Activated CD4-positive, alpha-beta T cell treated with anti-CD3 and anti-CD28 coated beads, Interleukin-10, Interleukin-2, amounts not matched to agents 100 ng/mL and 50 ng/mL, durations not matched to agents 16 hours and 8 hours (primary cell): ENCODE measurements at places on chromosomes 1 and 21.
A peak's percentile ranks its signal among the peaks of the same experiment; 100 is the strongest.

DNA sequence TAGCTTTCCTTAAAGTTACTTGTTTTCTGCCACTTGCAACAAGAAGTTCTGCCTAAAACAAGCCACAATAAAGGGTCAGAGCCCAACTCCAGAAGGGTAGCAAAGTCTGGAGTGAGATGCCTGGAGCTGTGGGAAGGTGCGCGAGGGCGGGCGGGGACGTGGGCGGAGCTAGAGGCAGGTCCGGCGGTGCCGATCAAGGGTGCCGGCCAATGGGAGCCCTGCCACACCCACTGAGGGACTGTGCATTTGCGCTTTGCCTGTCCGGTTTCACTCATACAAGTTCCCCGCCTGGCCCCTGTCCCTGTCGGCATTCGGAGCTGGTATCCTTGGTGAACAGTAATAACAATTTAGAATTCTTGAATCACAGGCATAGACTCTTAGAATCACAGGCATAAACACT, 732.4 kb downstream of the MATN1 start:
- no peak for DNase-seq

DNA sequence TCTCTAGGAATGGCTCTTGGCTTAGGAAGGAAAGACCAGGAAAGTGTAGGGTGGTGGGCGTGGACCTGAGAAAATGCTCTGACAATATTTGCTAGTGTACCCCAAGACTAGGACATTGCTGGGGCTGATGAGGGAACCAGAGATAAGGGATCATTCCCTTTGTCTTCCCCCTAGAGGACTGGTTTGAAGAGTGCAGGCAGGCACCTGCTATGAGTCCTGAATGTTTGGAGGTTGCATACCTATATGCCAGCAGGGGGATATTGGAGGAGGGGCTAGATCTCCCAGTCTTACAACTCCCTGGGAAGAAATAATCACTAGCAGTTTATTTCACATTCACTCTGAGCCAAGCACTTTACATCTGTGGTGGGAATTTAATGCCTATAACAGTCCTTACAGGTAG, 6.0 kb upstream of the BCL10 start:
- no peak for DNase-seq

- peak; percentile 61 for DNase-seq
These were observed 20.8 kb upstream of the SDC3 start for GRCh38 chr1:30929135-30929889.

DNA sequence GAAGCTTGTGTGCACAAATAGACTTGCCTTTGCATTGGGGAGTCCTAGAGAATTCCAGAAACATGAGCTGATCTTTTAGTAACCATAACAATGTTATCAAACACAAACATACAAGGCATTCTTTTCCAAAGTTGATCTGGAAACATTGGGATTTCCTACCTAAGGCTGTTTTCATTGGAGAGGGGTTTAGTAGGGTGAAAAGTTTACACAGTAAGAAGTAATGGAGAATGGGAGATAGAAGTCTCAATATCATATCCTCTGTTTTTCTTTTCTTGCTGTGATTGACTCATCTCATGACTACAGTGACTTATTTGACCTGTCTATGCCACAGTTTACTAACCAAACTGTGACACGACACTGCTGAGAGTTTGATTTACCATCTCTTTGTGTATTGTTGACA, 65.6 kb upstream of the PLA2G4A start:
- DNase-seq, result peak; percentile 44

GRCh38 chr1:197783510-197783948, 8.2 kb upstream of the DENND1B start:
- DNase-seq, result no peak

DNA sequence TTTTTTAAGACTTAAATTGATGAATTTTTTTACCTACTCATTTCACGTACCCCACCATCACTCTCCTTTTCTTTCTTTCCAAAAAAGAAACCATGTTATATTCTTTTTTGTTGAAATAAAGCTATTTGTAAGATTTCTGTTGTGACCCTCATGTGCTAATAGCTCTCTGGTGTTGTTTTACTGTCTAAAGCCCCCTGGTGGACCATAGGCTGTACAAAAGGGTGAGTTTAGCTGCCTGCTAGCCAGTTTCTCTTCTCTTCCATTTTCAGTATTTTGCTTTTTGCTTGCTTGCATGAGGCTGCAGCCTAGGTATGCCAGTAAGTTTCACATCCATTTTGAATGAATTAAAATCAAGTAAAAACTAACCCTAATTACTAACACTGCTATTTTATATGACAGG, 15.6 kb upstream of the VAMP3 start:
- no peak for DNase-seq

DNA sequence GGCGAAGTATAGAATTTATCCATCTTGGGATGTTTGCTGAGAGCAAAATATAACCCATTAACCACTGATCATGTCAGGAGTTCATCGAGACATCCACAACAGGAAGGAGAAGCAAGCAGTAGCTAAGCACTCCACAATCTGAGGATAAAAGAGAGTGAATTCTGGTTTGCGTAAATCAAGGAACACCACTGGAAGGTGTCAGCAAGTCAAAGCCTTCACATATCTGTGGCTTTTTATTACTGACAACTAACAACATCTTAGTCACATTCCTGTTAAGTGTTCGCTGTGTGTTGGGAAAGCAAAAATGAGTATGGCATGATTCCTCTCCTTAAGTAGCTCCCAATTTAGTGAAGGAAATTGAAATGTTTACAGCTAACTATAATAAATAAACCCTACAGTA, 44.5 kb upstream of the DARS2 start:
- DNase-seq, result no peak

DNA sequence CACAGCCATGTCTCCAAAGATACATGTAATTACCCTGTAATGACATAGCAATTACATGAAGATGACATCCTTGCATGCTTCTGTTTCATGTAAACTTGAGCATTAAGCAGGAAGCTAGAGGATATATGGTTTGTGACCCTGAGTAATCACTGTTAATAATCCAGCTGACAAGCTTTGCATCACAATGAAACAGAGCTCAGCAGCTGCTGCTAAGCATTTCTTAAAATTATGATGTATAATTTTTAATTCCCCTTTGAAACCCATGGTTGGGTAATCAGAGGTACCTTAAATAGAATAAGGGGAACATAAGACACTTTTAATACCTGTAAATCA, 293.5 kb downstream of the NTNG1 start:
- no peak for DNase-seq

GRCh38 chr1:80892539-80892938, 908.2 kb upstream of the ADGRL2 start:
- DNase-seq, result no peak

DNA sequence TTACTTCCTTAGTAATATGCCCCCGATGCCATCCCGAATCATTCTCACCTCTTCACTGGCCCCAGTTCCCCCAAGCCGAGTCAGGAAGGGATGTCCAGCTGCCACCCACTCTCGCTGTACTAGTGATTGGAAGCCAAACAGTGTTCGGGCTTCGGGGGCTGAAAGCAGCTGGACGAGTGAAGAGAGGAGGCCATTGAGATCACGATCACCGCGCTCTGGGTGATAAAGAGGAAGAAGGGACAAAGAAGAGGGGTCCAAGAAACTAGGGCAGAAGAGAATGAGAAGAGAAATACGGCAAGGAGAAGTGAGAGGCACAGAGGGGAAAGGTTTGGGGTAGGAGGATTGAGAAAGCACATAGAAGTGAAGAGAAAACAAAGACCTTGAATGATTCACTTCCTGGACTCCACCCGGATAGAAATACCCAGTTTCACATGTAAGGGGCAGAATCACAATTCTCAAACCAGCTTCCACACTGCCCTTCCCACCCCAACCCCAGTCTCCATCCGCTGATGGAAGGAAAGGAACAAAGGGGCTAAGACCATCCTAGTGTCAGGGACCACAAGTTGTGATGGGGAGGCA, 3.7 kb upstream of the SF3B4 start:
- no peak for DNase-seq

GRCh38 chr1:9066945-9067807, 2.3 kb downstream of the SLC2A5 start:
- no peak for DNase-seq

DNA sequence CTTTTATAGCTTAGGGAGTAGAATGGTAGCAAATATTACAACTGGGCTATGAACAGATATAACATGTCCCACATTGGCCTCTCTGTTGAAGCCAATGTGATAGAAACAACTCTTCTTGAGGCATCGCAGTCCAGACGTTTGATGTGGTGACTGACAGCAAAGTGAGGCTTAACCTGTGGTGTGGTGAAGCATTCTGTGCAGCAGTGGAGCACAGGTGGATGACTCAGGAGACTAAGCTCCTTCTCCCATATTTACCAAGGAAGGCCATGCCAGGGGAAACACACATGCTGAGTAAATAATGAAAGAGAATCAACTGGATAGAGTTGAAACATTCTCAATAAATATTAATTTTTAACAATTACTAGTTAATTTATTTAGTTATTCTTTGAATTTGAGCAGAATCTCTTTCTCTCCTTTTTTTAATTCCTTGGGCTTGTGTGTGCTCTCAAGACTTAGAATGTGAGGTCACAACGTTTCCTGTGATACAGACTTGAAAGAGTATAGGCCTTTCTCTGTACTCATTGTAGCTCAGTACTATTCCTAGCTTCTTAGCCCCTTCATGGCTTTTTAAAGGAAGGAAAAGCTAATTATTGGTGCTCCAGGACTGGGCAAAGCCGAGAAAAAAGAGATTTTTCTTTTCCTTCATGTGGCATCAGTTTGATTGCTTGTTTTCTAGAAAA, 17.6 kb downstream of the CRB1 start:
- peak; percentile 2 for DNase-seq

DNA sequence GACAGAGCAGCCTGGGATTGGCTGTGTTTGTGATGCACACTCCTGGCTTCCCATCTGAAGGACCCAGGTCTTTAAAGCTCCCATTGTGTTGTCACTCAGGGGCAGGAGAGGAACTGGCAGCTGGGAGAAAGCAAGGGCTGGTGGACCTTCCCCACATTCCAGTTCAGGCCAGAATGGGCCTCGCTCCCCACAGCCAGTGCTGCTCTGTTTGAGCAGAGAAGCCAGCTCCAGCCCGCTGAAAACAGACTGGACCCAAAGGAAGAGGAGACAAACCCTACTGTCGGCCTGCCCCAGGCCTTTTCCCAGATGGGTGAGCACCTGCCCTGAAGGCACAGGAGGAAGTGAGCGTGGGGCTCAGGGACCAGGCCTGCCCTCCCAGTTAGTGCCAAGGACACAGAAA, 499.4 kb downstream of the NPHP4 start:
- no peak for DNase-seq

- no peak for DNase-seq
These were observed 19.9 kb upstream of the LDLRAP1 start for GRCh38 chr1:25523542-25523941.

DNA sequence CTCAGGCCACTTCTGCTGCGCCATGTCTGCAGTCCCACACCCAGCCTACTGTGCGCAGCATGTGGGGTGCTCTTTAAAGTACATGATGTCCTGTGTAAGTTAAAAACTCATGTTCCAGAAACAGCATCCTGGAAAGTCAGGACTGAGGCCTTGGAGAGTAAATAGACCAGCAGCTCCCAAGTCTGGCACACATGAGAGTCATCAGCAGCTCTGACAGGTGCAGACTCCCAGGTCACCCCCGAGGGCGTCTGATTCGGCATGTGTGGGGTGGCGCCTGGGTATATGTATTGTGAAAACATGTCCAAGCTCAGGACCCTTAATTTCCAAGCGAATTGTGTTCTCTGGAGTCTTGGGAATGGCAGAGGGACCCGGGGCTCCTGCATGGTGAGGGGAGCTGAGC, 120.1 kb upstream of the RUNX3 start:
- no peak for DNase-seq

DNA sequence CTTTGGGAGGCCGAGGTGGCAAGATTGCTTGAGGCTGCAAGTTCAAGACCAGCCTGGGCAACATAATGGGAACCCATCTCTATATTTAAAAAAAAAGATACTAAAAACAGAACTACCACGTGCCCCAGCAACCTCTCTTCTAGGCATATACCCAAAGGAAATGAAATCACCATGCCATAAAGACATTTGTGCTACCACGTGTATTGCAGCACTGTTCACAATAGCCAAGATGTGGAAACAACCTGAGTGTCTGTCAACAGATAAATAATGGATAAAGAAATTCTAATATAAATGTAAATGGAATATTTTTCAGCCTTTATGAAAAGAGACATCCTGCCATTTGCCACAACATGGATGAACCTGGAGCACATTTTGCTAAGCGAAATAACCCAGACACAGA, 128.6 kb downstream of the PCNX2 start:
- DNase-seq, result no peak

DNA sequence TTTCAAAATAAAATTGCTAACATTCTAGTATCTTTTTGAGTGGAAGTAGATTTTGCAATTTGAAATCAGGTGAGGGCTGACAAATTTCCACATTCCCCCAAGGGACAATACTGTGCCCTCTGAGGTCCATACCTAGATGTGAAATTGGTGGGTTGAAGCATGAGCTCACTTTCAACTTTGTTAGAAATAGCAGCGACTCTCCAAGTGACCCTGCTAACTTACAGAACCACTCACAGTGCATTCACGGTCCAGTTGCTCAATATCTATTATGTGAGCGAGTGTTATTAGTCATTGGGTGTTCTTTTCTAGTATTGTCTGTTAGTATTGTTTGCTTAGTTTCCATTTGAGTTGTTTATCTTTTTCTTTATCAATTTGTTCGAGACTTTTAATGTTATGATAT, 53.6 kb upstream of the ASB17 start:
- peak; percentile 7 for DNase-seq

DNA sequence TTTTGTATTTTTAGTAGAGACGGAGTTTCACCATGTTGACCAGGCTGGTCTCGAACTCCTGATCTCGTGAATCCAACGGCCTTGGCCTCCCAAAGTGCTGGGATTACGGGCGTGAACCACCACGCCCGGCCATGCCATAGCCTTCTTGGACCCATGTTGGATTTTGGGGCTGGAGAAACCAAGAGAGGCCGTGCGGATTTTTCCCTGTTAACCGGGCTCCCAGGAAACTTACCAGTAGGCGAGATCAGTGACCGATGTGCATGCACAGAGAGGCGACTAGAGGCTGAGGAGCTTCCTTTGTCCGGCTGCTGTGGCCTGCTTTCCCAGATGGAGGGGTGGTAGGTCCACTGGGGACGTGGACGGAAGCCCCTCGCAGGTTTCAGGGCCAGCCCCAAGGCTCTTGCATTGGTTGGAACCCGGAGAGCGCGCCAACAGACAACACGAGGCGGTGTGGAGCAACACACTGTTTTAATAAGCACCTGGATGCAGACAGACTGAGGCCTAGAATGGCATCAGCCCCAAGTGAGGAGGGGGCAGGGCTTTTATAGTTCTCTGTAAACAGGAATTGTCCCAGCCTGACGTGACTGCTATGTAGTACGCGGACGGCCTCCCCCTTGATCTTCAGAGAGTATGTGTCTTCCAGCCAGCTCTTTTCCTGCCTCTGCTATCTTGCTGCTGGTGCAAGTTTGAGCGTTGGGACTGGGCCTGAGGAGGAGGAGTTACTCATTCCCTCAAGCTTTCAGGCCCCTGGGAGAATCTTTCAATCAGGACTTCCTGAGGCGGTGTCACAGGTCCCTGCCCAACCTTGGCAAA, at the start of gene ERVH48-1:
Gene ERVH48-1 (minus strand): TSS at position 517 of the 813 bp plus-strand sequence. CDS start 6,624 bp downstream, outside the sequence.
- no peak for DNase-seq

- no peak for DNase-seq
These were observed 130.0 kb upstream of the BEND5 start for GRCh38 chr1:48906729-48907128.
